ENCODE measurements at places on chromosomes 6 and 20. TPM values are rescaled to one million over a fixed set of nuclear protein-coding genes. Genes with fewer than 3 reads are reported as not detected.

The VPS16 gene
- total RNA-seq = 108 TPM

The SLC35D3 gene
- not detected for total RNA-seq

DNA sequence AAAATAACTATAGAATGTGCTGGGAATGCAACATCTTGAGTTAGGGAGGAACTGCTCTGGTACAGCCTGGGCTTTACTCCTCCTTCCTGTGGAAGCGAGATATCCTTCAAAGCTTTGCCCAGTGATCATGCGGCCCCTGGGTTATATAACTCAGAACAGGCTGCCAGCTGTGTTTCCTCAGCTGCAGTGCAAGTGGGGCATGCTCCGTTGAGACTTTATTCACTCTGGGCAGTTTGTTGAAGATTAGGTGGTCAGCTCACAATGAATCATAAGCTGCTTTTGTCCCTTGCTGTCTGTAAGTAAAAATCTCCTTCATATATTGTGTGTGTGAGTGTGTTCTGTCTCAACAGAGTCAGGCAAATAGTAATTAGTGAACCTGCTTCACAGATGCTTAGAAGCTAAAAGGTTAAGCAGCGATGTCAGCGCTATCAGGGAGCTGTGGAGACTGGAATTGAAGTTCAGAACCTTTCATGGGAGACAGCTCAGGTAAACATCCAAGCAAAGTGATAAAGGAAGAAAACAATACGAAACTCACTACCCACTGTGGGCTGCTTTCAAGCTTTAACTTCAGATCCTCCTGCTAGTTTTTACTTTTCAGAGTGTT lies 688.4 kb downstream of the HTR1B start:
- no peak overlapping the region for H3K27ac ChIP-seq
- H3K27me3 ChIP-seq = no peaks in the 10 kb centered on the region
- H3K36me3 ChIP-seq = no peaks in the 10 kb centered on the region
- H3K4me3 ChIP-seq = no peak overlapping the region
- DNase-seq = no peak
- H3K4me1 ChIP-seq = no peaks in the 10 kb centered on the region

GRCh38 chr6:7561153-7561964 lies 19.9 kb downstream of the DSP start:
- no peaks in the 10 kb centered on the region for H3K4me1 ChIP-seq
- no peak overlapping the region for H3K27ac ChIP-seq
- no peak for DNase-seq
- H3K27me3 ChIP-seq = no peaks in the 10 kb centered on the region

All from natural killer cell (primary cell).